ENCODE measurements at places on chromosomes 4 and X.

DNA sequence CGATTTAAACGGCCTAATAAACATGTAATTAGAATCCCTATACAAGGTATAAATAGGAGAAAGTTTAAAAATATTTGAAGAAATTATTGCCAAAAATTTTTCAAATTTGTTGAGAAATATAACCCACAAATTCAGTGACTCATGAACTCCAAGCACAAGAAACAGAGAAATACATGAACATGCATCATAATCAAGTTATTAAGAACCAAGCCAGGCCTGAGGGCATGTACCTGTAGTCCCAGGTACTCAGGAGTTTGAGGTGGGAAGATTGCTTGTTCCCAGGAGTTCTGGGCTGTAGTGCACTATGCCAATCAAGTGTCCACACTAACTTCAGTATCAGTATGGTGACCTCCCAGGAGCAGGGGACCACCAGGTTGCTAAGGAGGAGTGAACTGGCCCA lies 341.9 kb downstream of the CAMK2D start:
- no peak for DNase-seq

- no peak for DNase-seq
Measured at GRCh38 chr4:173171987-173172386, 3.4 kb downstream of the GALNT7 start.

DNA sequence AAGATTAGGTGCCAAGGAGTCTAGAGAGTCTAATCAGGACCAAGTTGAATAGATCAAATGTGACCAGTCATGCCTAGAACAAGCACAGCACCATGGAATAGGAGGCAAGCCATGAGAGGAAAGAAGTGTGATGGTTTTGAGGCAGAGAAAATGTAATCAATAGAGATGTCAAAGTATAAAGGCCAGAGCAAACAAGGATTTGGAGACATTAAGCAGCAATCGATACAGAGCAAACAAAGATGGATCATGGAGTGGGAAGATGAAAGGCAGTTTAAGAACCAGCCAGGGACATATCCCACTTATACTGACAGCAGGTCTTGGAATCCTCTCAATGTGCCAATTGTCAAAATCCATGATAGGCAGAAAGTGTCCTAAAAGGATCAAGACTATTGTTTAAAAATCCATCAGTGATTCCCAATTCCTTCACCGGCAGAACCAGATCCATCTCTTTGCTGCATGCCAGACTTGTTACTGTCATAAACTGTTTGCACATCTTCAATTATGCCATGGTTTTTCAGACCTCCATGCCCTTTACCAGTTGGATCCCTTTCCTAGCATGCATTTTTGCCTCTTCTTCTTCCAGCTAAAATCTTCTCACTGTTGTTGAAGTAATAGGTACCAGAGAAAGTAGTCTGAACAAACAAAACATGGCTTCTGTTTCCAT lies 520.7 kb upstream of the ARX start:
- no peak for DNase-seq

DNA sequence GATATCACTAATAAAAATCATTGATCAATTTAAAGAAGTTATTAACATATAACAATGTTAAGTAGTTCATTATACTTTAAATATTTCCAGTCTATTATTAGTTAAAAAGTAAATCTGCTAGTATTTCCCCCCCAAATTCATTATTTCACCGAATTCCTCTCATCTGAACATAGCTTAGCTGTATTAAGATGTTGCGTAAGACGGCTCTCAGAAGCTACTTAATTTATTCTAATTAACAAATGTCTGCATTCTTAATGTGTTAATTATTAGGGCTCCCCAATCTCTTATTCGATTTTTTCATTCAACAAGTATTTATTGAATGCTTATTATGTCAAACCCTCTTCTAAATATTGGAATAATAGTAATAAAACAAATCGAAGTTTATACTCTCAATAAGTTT lies 290.7 kb downstream of the TRIML1 start:
- no peak for DNase-seq

- DNase-seq, result peak; percentile 58
Measured at GRCh38 chr4:115851918-115852766, 738.7 kb upstream of the NDST4 start.

DNA sequence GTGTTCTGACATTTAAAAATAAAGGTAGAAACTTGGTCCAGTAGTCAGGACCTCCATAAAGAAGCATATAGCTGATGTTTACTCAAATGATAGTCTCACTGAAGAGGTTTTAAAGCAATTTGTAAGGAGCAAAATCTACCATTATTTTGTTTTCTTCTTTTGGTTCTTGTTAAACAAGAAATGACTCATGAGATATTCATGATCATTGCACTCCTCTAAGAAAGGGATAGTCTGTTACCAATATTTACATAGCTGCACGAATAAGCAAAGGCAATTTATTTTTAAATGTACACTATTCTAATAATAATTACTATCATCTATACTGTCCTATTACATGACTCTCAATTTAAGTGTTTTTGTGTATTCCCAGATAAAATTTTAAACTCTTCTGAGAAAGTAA lies 397.9 kb downstream of the FAM47B start:
- peak; percentile 2 for DNase-seq

DNA sequence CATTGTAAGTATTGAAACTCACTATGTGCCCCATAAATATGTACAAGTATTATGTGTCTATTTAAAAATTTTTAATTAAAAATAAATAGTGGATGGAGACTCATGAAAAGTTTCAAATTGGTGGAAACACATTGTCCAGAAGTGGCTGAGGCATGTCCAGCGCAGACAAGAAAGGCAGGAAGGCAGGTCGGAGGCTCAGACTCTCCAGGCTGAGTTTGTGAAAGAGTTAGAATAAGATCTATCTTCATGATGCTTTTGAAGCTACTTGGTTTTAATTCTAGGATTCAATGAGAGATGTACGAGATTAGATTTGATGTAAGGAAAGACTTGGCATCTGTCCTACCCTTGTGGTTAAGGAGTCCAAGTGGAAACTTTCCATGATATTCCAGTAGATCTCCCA lies 19.8 kb downstream of the PNMA6F start:
- no peak for DNase-seq

GRCh38 chr4:77954690-77955089 lies 92.1 kb downstream of the MRPL1 start:
- DNase-seq, result no peak

GRCh38 chrX:110804446-110804845 lies 8.8 kb upstream of the CHRDL1 start:
- DNase-seq, result no peak

GRCh38 chr4:122903766-122904288 lies 18.6 kb downstream of the NUDT6 start:
- no peak for DNase-seq

GRCh38 chrX:68827848-68828624 lies 785 bp upstream of the EFNB1 start:
- DNase-seq, result peak; percentile 81

- no peak for DNase-seq
Measured at GRCh38 chrX:11464836-11465463, 171.7 kb downstream of the AMELX start.

GRCh38 chrX:118655561-118656246 lies 71.7 kb upstream of the IL13RA1 start:
- DNase-seq, result peak; percentile 46

DNA sequence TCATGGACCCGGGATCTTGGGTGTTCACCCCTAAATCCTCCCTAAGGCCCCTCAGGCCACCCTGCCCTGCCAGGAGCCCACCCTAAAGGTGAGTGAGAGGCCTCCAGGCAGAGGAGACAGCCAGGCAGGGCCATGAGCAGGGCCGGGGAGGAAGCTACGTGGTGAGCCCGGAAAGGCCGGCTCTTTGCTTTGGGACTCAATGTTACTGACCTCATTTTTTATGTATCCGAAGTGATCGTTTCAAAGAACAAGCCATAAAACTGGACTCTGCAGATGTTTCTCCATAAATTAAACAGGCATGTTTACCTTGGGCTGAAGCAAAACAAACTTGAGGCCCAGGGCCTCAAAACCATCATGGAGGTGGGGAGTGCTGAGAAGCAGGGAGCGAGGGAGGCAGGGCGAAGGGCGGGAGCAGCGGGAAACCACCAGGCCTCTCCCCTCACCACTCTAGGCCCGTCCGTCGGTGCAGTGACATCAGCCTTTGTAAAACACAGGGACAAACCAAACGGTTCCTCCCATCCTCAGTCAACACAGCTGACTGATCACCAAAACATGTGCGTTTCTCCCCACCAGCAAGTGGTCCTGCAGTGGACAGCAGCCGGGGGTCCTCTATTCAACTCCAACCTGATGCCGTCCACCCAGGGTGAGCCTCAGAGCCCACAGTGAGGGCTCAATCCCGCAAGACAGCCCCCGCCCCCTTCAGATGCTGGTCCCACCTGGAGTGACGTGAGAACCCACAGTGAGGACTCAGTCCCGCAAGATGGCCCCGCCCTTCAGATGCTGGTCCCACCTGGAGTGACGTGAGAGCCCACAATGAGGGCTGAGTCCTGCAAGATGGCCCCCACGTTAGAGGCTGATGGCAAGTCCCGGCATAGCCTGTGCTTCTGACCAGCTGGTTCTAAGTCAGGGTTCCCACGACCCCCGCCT lies 102.9 kb upstream of the LRPAP1 start:
- DNase-seq, result no peak

GRCh38 chrX:105477351-105477750 lies 256.9 kb upstream of the TEX13A start:
- DNase-seq, result no peak

DNA sequence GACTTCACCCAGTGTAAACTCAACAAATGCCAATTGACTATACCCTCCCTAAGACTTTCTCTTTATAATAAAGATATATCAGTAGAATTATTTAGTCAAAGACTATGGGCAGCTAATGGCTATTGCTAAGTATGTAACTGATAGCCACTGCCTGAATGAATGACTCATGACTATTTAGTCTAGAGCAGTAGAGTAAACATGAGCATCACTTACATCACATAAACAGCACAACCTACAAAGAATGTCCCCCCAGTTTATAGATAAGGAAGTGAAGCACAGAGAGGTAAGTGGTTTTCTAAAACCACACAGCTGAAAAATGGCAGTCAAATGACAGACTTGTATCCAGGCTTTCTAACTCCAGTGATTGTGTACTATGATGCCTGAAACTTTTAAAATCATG lies 507.0 kb downstream of the PPARGC1A start:
- peak; percentile 23 for DNase-seq

DNA sequence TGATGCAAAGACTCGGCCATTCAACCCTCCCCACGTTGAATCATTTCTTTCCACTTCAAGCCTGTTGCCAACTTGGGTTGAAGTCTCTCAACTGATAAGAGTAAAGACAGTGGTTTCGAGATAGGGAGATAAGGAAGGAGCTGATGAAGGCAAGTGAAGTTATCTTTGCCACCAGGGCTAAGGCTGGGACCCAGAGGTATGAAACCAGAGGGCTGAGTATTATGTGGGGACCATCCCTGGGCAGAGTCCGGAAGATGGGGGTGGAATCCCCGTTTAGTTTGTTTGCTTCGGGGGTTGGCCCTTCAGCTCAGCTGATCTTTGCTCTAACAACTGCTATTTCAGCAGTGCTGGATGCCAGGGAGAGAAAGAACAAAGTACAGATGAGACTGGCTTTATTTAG lies 2.3 kb upstream of the XPNPEP2 start:
- DNase-seq, result no peak

DNA sequence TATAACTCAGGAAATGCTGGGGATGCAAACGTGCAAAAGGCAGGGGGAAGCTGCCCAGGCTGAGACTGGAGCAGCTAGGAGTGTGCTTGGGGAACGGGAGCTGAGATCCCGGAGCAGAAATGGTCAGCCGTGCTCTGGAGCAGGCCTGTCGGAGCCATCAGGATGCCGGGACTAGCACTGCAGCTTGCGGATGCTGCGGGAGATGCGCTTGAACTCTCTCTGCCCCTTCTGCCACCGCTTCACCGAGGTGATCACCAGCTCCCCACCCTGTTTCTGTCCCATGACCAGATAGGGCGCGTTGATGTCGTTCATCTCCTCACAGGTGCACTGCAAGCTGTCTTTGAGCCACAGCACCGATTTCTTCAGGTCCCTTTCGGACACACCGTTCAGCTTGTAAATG lies 7.6 kb downstream of the SFRP2 start:
- DNase-seq, result no peak

DNA sequence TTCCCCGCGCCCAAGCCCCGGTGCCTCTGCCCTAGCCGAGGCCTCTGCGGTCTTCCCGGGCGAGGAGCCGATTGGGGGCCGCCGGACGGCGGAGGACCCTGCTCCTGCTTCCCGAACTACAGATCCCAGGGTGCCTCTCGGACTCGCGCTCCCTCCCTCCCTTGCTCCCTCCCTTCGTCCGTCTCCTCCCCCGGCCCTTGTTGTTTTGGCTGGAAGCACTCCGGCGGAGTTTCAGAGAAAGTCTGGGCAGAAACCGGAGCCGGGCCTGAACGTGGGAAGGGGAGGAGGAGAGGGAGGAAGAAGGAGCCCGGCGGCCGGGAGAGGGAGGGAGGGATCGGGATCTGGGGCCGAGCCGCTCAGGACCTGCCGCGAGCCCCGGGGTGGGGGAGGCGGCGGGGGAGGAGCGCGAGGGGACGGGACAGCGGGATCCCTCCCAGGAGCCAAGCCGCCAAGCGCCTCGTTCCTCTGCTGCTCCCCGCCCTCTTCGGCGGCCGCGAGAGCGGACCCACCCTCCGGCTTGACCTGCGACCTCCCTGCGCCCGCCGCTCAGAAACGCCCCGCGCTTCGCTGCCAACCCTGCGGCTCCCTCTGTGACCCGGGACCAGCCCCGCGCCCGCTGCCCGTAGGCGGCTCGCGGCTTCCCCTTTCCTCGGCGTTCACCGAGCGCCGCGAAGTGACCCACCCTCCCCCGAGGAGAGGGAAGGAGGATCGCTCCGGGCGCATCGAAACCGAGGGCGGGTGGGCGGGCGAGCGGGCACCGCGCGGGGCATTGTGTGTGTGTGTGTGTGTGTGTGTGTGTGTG lies 496 bp upstream of the GAB1 start:
- DNase-seq, result peak; percentile 94

DNA sequence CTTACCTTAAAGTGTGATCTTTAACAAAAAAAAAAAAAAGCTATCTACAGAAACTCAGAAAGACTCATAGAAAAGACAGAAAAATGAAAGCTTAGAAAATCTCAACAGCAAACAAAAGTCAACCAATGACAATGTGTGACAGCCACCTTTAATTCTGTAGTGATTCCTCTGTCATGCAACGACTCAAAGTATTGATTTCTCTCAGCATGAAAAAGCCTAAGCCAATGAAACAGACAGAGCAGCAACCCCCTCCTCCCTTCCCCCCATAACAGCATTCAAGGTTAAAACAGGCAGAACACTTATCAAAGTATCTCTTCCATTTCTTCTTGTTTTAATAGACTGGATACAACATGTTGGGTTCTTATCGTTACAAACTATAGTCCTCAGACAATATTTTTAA lies 112.5 kb downstream of the MAB21L2 start:
- DNase-seq, result no peak

Measured in astrocyte of the spinal cord (primary cell).